ENCODE measurements at places on chromosomes 2 and 18.

- no peak for DNase-seq
Measured at GRCh38 chr2:117921520-117921919, 92.3 kb downstream of the CCDC93 start.

- DNase-seq, result no peak
Measured at GRCh38 chr2:1224901-1225300, 188.4 kb upstream of the TPO start.

DNA sequence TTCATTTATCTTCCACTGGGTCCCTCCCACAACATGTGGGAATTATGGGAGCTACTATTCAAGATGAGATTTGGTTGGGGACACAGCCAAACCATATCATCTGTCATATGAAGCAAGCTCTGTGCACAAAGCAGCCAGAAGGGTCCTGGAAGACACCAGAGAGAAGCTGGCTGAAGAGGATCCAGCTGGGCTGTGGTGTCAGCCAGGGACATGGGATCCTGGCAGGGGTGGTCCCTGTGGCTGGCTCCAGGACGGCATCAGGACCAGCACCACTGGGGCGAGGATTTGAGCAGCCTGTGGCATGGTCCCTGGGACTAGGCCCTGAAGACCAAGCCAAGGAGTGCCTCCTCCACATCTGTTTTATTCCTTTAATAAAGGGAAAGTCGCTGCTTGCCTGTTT lies 84.8 kb upstream of the HDAC4 start:
- DNase-seq, result no peak

GRCh38 chr2:96117701-96118588 lies 1.6 kb upstream of the ADRA2B start:
- DNase-seq, result no peak

DNA sequence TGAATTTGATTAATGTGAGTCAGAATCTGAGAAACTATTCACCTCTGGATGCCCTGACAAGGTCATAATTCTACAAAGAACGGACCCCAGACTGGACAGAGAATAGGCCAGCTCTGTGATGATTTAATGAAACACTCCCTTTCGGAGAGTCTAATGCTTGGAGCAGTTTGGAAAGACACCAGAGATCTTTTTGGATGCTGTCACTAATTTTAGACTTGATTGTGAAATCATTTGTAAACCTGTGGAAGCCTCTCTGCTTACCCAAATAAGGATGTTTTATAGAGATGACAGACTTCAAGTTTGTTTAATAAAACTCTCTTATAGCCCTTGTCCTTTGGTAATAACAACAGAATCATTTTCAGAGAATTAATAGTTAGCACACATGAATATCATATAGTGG lies 83.5 kb downstream of the MYL12B start:
- no peak for DNase-seq

DNA sequence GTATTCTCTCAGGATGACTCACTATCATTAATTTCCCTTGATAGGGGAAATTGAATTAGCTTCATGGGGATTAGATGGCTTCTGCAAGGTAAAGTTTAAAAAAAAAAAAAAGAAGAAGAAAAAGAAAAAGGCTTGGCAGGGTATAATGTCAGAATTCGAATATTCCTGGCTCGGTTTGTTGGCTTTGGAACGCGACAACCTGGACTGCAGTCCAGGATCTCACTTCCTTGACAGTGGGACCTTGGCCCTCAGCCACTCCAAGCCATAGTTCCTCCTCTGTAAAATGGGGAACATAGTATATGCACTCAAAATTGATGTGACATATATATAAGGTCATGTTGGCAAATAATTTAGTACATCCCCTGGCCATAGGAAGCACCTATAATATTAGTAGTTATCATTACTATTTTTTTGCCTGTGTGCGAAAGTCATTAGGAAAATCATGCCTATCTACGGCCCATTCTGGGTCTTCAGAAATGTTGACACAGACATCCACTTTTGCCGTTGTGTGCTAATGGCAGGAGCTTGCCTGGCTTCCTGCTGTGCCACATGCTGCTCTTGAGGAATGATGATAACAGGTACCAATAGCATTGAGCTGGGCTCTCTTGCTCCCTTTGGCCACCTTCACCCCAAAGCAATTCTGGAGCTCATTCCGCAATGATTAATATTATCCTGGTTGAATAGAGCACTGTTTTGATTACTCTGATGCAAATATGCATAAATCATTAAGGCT lies 97.9 kb downstream of the MTCL1 start:
- DNase-seq, result no peak

- DNase-seq, result no peak
Measured at GRCh38 chr2:63776382-63776781, 65.3 kb upstream of the UGP2 start.

DNA sequence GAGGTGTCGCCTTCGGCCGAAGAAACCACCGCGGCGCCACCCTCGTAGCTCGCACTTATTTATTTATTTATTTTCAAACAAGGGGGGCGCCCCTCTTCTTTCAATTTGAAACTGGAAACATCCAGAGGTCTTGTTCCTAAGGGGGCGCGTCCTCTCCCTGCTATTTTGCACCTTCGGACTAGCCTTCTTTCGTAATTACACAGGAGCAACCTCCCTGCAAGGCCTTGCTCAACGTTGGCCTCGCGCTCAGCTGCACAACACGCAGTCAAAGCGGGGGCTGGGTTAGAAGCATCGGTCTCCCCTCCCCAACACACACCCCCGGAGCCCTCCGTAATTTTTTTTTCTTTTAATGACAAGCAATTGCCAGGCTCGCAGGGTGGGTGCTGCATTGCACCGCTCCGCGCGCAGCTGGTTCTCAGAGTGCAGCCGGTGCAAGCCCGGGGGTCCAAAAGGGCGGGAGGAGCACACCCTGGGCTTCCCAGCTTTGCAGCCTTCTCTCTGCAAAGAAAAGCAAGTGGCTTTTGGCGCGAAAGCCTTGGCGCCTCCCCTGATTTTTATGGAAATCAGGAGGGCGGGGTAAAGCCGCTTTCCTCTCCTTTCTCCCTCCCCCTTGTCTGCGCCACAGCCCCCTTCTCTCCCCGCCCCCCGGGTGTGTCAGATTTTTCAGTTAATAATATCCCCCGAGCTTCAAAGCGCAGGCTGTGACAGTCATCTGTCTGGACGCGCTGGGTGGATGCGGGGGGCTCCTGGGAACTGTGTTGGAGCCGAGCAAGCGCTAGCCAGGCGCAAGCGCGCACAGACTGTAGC lies at the start of gene MYCN:
TSS of gene MYCN (plus strand) at position 697 of the 807 bp plus-strand sequence. CDS start 1,515 bp downstream, outside the sequence.
- DNase-seq, result peak; percentile 95

- DNase-seq, result no peak
Measured at GRCh38 chr2:8427211-8427610, 254.6 kb upstream of the ID2 start.

GRCh38 chr2:75574106-75574505 lies 13.4 kb upstream of the EVA1A start:
- DNase-seq, result no peak

GRCh38 chr2:34261701-34262100 lies 662.6 kb upstream of the FAM98A start:
- no peak for DNase-seq

DNA sequence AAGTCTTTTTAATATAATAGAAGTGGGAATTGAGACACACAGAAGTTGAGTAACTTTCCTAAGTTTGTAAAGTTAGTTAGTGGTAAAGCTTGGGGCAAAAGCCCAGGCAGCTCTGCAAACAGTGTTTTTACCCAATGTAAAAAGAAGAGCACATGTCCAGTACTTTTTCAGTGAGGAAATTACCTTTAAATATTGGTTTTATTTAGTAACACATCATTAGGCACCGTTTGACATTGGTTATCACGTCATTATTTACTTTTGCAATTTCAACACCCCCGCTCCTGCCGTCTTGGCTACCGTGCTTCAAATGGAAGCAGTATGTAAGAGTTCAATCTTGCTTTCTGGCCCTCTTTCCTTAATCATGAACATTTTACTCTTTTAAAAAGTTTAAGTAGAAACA lies 807.9 kb downstream of the EPHA4 start:
- no peak for DNase-seq

- no peak for DNase-seq
Measured at GRCh38 chr2:1375794-1376193, 37.5 kb upstream of the TPO start.

GRCh38 chr2:68206793-68207192 lies 45.5 kb downstream of the PPP3R1 start:
- DNase-seq, result no peak

DNA sequence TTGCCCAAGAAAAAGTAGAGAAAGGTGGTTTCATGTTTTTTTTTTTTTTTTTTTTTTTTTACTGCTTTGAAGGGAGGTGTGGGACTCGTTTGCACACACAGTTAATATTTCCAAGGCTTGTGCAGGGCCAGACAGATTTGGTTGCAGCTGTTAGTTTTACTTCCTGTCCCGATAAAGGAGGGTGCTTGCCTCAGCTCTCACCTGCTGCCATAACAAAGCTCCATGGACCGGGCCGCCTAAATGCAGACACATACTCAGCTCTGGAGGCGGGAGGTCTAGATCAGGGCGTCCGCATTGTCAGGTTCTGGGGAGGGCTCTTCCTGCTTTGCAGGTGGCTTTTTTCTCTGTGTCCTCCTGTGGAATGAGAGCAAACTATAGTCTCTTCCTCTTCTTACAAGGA lies 69.9 kb downstream of the ODC1 start:
- DNase-seq, result no peak

DNA sequence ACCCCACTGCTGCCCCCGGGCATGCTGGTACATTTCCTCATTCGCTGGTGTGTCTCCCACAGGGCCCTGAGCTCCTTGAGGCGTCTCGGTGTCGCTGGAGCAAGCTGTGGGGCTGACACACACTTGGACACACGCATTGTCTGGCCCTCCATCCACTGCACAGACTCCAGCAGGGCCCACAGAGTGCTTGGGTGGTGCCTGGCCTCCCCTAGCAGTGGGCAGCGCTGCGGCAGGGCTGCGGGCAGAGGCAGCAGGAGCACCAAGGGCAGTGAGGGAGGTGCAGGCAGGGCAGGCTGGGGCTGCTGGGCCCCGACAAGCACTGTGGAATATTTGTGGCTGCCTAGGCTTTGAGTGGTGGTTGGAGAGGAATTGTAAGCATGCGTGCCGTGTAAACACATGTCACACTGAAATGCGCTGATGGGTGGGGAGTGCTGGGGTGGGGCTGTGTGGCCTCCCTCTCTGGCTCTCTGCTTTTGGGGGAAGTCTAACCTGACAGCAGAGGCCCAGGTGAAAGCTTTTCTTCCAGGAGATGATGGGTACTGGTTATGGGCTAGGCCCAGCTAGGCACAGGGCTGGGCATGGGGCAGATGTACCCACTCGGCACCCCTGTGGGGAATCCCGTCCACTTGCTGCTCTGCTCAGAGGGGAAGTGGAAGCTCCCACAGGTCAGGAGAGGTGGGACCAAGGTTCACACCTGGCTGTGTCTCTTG lies 55.5 kb upstream of the HS6ST1 start:
- DNase-seq, result no peak

- DNase-seq, result no peak
Measured at GRCh38 chr2:170115501-170116229, 62.3 kb upstream of the MYO3B start.

DNA sequence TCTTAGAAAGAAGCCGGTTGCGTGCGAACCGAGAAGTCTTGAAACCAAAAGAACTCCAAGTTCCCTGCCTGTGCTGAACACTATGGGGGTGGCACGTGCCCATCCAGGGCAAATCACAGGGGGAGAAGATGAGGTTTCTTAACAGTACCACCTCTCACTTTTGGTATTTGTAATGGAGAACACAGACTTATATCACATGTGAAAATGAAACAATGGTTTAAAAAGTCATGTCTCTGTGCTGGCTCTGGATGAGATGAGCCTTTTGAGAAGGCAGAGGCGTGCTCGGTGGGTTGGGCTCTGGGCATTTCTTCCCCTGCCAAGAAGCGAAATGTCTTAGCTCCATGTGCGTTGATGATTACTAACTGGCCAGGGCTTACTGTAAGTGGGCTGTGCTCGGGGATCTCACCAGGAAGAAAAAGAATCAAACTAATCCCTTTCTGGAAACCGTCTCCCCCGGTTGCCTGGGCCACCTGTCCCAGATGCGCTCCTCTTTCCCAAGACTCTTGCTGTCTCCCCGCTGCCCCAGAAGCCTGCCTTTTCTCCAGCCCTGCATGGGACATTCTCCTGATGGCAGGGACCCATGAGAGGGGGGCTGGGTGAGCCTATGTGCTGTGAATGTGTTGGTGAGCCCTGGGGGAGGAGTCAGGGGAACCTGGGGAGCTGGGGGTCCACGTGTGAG lies 252.9 kb downstream of the PRKCE start:
- DNase-seq, result no peak

- DNase-seq, result no peak
Measured at GRCh38 chr2:236872981-236873380, 212.7 kb upstream of the COPS8 start.

GRCh38 chr2:59233920-59234319 lies 992.8 kb upstream of the FANCL start:
- DNase-seq, result no peak

GRCh38 chr18:55539240-55539639 lies 48.8 kb downstream of the TCF4 start:
- DNase-seq, result no peak

- no peak for DNase-seq
Measured at GRCh38 chr2:74225698-74226459, 27.5 kb downstream of the MTHFD2 start.

DNA sequence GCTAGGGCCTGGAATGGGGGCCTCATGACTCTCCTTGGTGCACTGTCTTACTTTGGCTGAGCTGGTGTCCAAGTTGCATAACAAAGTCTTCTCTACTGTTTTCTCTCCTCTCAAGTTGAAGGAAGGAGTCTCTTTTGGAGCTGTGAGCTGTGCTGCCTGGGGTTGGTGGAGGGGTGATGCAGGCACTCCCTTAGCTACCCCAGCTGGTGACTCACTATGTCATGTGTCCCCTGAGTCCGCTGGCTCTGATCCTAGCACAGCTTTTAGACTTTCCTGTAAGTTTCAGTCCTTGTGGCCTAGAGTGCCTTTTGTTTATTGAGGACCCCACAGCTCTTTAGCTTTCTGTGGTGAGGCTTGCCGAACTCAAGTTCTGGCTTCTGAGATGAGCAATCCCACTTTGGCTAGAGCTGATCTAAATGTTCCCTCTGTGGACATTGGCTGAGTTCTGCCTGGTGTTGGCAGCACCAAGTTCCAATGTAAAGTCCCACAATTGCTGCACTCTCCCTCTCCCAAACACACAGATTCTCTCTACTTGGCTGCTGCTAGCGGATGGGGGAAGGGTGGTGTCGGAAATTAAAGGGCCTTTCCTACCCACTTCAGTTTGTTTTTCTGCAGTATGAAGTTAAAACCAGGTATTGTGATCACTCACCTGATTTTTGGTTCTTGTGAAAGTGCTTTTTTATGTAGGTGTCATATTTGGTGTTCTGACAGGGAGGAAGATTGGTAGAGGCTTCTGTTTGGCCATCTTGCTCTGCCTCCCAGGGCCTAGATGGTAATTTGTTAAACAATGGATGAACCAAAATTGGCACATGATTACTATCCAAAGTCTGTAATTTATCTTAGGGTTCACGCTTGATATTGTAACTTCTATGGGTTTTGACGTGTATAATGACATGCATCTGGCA lies 83.2 kb downstream of the COMMD1 start:
- DNase-seq, result no peak

GRCh38 chr2:37315364-37315763 lies 9.3 kb downstream of the PRKD3 start:
- DNase-seq, result no peak

GRCh38 chr2:238811759-238812158 lies 36.1 kb upstream of the TWIST2 start:
- no peak for DNase-seq

Data from renal pelvis (tissue), 12 donors.